CD4-positive, alpha-beta T cell treated with Interleukin-6 for 4 hours (primary cell): ENCODE measurements at places on chromosomes 13 and 19.

GRCh38 chr13:49791315-49791710 lies 1.2 kb downstream of the KPNA3 start:
- peak; percentile 40 for DNase-seq

DNA sequence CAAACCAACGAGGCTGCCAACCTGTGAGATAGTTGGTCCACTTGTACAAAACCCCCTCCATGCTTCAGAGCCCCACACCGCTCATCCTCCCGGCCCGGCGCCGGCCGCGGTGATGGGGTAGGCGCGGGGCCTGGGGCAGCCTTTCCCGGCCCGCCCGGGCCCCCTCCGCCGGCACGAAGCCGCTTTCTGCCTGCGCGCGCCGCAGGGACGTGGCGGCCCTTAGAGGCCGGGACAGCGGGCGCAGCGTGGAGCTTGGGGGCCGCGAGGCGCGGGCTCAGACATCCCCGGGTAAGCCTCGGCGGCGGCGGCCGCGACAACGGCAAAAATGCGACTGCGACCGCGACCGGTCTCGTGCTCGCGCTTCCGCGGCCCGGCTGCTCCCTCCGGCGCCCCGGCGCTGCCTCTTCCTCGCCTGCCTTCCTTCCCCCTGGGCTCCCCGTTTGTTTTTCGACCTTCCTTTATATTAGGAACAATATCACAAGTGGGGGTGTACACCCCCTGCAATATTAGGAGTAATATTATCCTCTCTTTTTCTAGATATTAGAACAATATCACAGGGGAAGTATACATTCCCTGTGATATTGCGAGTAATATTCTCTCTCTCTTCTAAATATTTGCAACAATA lies 53.9 kb upstream of the CEACAM21 start:
- peak; percentile 63 for DNase-seq

GRCh38 chr19:40157059-40157458 lies 34.2 kb upstream of the MAP3K10 start:
- no peak for DNase-seq

GRCh38 chr13:43584751-43585150 lies 202.0 kb downstream of the ENOX1 start:
- no peak for DNase-seq

- no peak for DNase-seq
These were observed 28.3 kb downstream of the PEX11G start for GRCh38 chr19:7460562-7460966.

DNA sequence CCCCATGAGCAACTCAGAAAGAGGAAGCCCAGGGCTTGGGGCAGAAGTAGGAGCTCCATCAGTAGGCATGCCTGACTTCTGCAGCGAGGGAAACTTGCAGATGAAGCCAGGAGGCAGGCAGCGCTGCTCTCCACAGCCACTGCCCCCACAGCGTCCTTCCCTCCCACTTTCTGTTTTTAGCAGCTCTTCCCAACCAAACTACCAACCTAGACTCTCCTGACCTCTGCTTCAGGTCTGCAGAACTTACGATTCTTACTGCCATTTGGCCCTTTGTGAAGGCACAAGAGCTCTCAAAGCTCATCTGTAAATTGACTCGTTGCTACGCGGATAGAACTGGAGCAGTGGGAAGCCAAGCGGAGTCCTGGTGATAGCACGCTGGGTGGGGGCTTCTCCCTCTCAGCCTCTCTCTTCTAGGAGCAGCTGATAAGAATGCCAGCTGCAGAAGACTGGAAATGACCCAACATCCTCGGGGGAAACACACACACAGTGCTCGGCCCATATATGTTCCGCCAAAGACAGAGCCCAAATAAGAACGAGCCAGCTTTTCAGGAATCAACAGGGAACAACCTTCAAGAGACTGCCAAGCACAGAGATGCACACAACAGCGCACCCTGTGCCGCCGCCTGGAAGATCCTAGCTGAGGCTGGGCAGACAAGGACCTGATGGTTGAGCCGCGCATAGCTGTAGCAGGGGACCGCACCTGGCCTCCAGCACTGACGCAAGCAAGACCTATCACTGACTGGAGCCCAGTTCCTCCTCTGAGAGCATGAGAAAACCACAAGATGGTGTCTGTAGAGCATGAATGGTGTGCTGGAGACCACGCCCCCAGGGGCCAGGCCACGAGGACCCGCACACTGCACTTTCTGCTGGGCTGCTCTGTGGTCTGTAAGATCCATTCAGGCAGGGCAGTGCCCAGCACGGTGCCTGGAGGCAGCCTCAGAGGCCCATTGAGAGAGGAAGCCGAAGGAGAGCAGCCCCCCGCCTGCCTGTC lies 15.9 kb upstream of the SLC35E1 start:
- peak; percentile 68 for DNase-seq
